ENCODE measurements at places on chromosomes 5 and 9.

- no peak for DNase-seq
Observed at GRCh38 chr9:122207096-122207495, 21.7 kb downstream of the LHX6 start.

DNA sequence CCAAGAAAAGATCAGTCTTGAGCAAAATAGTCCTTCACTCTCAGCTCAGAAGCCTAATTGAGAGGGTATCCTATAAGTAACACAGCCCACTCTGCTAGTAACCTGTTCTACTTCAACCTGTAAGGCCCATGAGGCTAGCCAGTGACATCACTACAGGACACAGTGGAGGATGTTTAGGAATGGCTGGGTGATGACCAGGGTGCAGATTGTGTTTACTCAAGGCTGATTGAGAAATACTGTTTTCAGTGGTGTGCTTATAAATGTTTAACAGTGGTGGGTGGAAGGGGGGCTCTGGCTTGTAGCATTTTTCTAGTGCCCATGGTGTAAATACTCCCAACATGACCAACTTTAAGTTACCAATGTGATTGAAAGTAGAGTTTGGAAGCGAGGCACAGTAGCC is 159.8 kb upstream of the CCDC152 start:
- DNase-seq = no peak

- DNase-seq = no peak
Observed at GRCh38 chr9:8186560-8186959, 387.0 kb upstream of the DMAC1 start.

DNA sequence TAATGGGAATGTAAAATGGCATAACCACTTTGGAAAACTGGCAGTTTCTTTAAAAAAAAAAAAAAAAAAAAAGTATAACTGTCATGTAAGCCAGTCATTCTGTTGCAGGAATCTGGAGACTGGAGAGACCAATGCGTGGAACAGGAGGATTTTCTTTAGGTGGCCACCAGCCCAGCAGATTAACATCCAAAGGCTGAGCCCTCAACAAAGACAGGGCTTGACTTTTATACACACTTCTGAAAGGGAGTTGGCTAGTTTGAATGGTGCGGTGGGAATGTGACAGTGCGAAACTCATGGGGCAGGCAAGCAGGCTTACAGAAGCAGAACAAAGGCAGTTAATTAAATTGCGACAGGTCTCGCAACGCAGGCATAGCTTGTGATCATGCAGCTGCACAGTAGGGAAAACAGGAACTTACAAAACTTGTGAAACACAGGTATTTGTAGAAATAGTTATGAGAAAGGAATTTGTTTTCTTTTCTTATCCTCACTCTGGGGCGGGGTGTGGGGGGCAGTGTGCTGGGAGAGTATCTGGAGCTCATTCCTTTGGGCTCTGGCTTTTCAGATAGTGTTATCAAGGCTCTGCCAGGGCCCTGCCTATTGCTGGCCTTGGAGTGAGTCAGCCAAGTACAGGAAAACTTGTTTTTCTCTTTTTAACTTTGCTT is 12.0 kb downstream of the UIMC1 start:
- no peak for DNase-seq

- no peak for DNase-seq
Observed at GRCh38 chr5:149672701-149673476, 57.2 kb upstream of the PPARGC1B start.

- no peak for DNase-seq
Observed at GRCh38 chr5:142806841-142807267, 36.7 kb downstream of the ARHGAP26 start.

DNA sequence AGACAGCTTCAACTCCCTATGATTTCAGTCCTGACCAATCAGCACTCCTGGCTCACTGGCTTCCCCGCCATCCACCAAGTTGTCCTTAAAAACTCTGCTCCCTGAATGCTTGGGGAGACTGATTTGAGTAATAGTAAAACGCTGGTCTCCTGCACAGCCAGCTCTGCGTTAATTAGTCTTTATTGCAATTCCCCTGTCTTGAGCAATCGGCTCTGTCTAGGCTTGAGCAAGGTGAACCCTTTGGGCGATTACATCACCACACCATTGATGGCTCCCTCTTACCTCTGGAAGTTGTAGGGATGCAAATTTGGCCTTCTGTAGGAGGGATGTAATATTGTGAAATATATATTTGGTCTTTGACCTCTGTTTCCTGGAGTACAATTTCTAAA is 2.9 kb upstream of the SLC23A1 start:
- no peak for DNase-seq

DNA sequence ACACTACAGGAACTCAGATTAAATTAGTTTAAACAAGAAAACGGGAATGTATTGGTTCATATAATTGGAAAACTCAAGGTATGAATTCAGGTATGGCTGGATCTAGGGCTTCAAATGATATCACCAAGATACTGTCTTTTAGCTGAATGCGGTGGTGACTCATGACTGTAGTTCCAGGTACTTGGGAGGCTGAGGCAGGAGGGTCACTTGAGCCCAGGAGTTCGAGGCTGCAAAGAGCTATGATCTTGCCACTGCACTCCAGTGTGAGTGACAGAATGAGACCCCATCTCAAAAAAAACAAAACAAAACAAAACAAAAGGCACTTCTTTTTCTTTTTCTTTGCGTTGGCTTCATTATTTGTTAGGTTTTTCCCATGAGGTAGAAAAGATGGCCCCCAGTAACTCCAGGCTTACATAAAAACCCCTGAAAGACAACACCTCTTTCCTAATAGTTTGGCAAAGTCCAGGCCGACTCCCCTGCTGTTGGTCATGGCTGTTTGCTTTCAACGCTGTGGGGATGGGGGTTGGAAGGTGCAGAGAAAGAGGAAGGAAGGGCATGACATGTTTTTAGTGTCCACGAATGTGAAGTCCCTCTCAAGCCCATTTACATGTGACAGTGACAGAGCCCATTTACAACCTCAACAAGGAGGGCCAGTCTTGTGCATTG is 39.8 kb upstream of the CRB2 start:
- no peak for DNase-seq

DNA sequence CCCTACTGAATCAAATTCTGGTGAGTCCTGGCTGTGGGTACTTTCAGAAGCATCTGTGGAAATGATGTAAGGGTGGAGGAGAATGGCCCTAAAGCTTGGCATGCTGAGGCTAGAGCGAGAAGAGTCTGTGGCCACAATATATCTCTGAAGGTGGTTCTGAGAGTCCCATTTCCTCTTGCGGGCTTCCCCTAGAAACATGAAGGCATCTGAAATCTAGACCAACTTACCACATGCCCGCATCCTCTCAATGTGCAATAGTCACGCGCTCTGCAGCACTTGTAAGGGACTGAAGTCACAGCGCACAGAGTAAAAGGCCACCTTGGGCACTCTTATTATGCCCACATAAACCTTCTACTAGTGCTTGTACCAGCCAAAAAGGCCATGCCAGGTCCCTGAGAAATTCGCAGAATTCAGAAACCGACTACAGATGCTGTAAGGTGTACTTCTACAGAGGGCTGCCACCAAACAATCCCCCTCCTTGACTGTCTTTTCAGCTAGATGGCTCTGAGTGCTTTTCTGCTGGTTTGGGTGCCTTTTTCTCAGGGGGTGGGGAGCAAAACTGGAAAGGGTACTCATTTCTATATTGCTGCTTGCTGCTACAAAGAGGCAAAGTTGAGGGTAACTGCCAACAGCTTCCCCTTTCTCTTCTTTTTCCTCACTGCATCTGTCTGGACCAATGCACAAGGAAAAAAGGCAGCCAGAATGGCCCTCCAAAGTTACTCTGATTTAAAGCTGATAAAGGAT is 107.3 kb downstream of the ZDHHC21 start:
- no peak for DNase-seq

DNA sequence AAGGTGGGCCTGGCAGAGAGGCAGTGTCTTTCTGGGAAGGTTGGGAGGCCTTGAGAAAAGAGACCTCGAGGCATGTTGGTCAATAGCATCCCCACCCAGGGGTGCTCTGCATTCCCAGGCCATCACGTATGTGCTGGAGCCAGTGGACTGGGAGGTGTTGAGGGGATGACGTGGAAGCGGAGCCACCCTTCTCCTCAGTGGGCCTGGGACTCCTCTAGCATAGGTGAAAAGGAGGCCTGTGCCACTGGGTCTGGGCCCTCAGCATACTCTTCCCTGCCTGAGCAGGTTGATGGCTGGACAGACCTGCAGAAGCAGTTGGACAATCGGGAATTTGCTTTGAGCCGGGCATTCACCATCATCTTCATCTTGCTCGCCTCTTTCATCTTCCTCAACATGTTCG is 25.5 kb downstream of the PITX1 start:
- no peak for DNase-seq

GRCh38 chr5:160675988-160676387 is 176.0 kb downstream of the ATP10B start:
- DNase-seq = no peak

GRCh38 chr9:75950998-75951397 is 60.5 kb downstream of the PCSK5 start:
- DNase-seq = no peak

DNA sequence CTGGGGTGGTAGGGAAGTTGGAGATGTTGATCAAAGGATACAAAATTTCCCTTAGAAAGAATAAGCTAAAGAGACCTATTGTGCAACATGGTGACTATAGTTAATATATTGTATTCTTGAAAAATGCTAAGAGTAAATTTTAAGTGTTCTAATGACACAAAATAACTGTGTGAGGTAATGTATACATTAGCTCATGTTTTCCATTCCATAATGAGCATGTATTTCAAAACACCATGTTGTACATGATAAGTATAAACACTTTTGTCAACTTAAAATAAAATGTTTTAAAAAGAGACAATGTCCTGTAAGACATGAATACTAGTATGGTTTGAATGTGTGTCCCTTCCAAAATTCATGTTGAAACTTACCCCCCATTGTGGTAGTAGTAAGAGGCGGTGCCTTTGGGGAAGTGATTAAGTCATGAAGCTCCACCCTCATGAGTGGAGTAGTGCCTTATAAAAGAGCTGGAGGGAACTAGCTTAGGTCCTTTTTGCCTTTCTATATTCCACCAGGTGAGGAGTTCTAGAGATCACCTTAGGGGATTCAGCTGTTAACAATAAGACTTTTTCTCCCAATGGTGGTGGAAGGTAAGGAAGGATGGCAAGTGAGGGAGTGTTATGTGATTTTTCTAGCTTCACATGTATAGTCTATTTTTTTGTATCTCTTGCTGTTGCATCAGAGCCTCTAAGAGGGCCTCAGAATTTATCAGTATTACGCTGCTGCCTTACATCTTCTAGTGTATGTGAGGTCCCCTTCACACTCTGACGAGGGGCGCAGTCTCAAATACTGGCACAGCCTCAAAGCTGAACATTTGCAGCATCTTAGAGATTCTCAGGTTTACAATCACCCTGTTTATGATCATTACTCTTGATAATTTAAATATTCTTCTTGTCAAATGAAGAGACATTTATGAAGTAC is 94.9 kb upstream of the NREP start:
- DNase-seq = no peak

DNA sequence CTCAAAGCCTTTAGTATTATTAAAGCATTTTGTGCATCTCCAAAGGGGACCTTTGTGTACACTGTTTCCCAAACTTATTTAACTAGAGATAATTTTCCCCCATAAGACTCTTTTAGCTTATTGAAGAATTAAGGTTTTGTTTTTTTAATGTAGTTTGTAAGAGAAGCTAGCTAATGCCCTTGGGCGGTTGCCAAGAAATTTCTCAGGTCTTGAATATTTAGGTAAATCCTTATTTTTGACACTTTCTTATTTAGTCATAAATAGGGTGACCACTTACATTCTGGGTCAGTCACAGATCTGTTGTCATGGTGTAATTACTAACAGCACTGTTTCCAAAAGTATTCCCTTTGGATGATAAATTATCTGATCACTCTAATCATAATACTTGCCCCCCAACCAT is 27.2 kb downstream of the TNFAIP8 start:
- DNase-seq = no peak

DNA sequence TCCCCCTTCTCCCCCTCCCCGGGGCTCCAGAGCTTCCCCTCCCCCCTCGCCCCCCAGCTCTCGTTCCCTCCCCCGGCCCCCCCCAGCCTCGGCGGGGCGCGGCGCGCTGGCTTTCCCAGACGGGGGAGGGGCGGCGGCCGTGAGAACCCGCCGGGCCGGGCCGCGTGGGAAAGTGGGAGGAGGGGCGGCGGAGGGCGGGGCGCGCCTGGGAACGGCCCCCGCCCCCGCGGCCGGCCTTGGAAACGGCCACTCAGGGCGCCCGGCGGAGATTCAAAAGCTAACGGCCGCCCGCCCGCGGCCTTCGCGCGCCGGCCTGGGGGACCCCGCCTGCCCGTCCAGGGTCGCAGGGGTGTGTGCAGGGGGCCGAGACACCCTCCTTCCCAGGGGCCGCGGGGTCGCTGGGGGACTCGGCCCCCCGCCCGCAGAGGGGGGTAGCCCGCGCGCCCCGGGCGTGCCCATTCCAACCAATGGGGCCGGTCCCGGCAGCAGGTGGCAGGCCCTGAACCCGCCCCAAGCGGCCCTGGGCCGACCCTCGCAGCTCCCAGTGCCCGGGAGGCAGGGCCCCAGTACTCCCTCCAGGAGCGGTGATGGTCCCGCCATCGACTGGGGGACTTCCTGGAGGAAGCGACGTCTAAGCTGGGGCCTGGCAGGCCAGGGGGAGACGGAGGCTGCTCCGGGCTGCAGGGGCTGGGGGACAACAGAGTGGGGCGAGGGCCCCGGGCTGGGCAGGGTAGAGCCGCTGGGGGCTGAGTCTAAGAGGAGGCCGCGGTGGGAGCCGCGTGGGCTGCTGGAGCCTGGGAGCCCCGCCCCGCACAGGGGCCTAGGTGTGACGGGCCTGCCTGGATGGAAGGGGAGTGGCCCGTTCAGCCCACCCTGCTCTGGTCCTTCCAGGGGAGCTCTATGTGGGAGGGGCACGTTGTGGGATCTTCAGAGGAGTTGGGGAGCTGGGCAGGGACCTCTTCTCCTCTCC is 14.2 kb upstream of the NRARP start:
- no peak for DNase-seq

DNA sequence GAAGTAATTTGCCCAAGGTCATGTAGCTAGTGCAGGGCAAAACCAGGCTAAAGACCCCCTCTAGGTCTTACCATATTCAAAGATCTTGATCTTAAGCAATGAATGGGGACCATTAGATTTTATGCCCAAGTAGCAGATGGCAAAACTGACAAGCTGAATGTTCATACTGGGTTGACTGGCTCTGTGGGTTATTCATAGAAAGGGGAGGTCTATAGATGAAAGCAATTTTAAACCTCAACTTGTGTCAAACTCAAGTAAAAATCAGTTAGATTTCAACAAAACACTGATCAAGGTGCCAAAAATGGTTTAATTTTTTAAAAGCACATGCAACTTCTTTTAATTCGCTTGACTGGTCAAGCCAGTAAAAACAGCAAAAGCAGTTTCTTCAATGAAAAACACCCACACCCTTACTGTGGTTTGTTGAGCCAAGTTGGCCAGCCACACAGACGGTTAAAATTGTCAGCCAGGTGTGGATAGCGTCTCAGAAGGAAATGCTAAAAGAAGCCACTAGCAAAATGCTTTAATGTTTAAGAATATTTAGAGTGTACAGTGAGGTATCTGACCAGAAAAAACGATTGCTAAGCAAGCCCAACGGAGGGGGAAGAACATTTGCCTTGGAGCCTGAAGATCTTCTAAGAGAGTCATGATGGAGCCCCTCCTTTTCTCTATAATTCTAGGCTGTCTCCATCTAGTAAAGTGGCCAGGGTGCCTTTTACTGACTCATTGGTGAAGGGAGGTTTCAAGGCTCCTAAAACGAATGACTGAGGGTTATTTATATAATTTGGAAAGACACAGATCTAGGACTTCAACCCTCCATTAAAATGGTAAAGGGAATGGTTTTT is 539.6 kb upstream of the CLINT1 start:
- DNase-seq = no peak

GRCh38 chr5:52657247-52657645 is 130.5 kb upstream of the ITGA1 start:
- DNase-seq = peak; percentile 56

All from NCI-H1694 treated with DMSO at 0.1 percent for 48 hours (cell line).